Left renal pelvis (tissue), 4 donors: ENCODE measurements at places on chromosomes 13 and 19.

DNA sequence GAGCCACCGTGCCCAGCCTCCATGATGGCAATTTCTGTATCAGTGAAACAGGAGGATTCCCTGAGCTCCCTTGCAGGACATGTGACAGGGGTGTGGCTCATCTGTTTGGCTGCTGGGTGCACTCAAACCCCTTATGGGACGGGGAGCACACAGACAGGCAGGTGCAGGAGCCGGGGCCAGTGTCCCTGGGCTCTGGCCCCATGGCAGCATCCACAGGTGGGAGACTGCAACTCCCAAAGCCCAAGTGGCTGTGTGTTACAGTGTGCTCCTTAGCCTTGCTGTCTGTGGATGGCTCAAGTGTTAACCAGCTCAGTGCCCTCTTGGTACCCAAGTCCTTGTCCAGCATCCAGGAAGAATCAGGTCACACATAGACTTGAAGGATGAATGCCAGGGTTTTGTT is 14.6 kb downstream of the MBD3L1 start:
- DNase-seq: no peak

DNA sequence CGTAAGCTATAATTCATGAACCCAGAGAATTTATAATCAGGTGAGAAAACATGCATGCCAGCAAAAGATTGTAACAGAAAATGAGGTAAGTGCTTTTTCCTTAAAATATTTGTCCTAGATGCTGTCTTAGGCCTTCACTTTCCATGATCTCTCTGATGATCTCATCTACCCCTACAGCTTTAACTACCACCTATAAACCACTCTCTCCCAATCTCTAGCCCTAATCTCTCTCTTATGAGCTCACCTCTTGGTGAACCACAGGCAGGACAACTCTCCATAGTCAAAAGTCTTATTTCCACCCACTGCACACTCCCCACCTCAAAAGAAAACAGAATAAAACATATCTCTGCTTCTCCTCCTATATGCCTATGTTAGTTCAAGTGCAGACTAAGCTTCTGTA is 137.1 kb downstream of the SLC7A1 start:
- no peak for DNase-seq

GRCh38 chr13:44618326-44618725 is 42.2 kb upstream of the TSC22D1 start:
- no peak for DNase-seq

DNA sequence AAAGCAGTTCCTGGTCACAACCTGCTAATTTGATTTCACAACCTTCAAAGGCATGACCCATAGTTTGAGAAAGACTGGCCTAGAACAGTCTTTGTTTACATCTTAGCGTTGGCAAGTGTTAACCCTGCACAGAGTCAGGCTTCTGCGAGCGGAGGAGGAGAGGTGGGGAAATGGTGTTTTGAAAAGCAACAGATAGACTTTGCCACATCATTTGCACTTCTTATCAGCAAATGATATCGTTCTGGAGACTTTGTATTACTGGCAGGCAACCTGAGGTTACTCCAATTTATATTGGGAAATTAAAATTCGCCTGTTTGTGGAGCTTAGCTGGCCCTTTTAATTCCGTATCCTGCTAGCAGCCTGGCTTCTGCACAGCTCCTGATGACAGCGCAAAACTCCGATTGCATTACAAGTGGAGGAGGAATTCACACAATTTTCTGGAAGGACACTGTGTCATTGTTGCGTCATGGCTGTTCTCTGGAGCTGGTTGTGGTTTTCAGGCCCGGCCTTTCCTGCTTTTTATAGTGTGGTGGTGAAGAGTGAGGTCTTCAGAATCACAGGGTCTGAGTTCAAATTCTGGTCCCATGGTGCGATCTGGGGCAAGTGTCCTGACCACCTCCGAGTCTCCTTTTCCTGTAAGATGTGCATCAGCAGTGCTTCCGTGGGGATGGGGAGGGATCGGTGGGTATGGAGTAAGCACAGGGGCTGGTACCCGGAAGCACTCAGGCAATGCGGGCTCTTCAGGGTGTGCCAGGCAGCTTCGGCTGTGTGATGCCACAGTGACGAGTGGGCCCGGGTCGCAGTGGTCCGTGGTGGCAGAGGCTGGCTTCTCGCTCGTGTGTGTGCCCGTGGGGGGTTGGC is 49.1 kb upstream of the EHD2 start:
- DNase-seq: no peak

GRCh38 chr13:81874253-81874652 is 1533.3 kb upstream of the SPRY2 start:
- DNase-seq: no peak

DNA sequence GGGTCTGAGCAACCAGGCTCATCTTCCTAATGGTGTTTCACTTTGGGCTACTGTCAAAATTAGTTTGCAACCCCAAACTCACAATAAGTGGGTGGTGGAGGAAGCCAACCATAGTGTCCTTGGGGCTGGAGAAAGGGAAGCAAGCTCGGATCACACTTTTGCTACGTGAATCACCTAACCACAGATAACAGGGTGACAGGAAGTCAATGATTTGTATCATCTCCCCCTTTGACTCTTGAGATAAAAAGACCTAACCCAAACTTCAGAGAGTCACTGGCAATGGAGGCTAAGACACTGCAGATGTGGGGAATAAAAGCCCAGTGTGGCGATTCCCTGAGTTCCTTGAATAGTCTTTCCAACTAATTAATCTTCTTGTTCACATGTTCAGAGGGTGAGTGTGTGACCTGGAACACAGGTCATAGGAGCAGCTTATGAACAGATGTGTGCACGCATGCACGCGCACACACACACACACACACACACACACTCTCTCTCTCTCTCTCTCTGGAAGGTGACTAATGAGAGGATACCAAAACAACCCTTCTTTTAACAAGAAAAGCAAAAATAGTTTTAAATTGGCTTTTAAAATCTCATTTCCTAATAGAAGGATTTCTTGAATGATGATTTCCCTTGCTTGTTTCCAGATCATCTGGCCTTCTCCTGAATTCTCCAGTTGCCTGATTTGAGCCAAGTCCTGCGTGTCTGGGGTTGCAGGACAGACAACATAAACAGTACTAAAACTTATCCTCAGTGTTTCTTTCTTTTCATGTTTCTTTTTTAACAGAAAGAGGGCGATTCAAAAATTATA is 21.2 kb upstream of the DOCK9 start:
- DNase-seq: no peak

DNA sequence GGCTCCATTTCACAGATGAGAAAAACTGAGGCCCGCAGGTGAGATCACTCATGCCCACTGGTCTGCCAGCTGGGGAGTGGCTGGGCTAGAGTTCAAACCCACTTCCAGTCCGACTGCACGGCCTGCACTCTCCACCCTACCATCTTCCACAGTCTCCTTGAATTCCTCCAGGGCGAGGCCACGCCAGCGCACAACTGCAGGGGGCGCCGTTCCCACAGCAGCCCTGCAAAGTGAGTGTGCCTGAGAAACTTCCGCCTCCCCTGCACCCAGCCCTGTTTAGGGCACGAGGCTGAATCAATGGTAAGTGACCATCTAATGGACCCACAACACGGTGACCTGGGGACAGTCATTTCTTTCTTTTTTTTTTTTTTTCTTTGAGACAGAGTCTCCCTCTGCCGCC is 829 bp upstream of the ATCAY start:
- DNase-seq: no peak

GRCh38 chr13:110509971-110510786 is 51.3 kb downstream of the RAB20 start:
- no peak for DNase-seq

DNA sequence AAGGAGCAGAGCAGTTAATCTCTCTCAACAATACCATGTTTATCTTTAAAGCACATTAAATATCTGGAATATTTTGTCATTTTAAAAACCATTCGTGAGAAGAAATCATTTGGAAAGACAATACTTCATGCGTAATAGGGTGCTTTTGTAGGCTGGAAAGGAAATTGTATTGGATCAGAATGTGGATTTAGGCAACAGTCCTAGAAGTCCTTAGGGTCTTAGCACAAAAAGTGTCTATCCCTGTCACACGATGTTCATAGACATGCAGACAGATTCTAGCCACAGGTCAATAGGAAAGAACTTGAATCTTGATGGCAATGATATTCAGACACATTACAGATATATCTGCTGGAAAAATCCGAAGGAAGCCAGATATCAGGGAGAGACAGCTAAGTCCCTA is 156.0 kb downstream of the KCTD12 start:
- no peak for DNase-seq

- no peak for DNase-seq
Observed at GRCh38 chr19:6088602-6089049, 21.7 kb downstream of the RFX2 start.

GRCh38 chr19:33691030-33691427 is 69.3 kb downstream of the CHST8 start:
- DNase-seq: no peak

- DNase-seq: no peak
Observed at GRCh38 chr13:26956522-26957142, 196.0 kb upstream of the GPR12 start.

DNA sequence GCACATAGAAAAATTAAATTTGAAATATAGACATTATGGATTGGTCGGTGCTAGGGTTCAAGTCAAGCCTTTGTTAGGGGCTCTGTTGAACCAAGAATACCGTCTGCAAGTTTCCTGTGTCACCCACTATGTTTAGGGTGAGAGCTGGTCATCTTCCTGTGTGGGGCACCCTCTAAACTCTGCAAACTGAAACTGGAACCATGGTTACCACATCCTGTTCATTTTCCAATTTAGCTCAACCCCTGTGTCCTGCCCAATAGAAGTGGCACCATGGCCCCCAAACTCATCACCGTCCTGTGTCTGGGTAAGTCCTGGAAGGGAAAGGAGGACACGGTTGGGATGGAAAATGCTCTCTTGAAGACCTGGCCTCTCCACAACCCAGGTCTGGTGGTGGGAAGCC is 29.9 kb downstream of the LAIR2 start:
- DNase-seq: no peak

DNA sequence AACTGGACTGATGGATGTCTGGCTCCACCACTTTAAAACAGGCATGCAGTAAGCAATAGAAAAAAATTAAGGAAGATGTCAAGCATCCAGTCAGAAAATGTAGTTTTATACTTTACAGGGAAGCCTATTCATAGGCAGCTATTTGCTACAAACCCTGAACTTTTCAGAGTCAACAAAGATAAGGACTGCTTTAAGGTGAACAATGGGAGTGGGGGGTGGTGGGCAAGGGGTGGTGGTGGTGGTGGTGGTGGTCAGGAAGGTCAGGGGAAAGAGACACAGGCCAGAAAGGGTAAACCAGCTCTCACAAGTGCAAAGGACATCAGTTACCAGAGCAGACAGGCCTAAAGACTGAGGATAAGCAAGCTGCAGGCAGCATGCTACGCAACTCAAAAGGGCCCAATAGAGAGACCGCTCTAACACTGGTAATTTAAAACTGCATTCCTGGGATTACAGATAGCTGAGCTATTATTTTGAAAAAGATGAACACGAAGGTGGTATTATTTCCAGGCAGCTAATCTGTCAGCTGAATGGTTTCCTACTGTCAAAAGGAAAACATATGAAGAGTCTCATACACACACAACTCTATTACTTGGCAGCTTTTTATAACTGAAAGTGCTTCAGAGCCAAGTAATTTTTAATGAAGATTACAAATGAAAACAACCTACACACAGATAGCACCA is 14.8 kb downstream of the BRD4 start:
- DNase-seq: no peak

- DNase-seq: no peak
Observed at GRCh38 chr13:70424428-70424827, 316.2 kb upstream of the KLHL1 start.

- no peak for DNase-seq
Observed at GRCh38 chr19:55487924-55488687, at the start of gene SSC5D. Gene SSC5D (plus strand): TSS chr19:55488436. CDS start chr19:55488590, 154 bp downstream.

- DNase-seq: no peak
Observed at GRCh38 chr13:78326633-78327032, 276.7 kb downstream of the POU4F1 start.

DNA sequence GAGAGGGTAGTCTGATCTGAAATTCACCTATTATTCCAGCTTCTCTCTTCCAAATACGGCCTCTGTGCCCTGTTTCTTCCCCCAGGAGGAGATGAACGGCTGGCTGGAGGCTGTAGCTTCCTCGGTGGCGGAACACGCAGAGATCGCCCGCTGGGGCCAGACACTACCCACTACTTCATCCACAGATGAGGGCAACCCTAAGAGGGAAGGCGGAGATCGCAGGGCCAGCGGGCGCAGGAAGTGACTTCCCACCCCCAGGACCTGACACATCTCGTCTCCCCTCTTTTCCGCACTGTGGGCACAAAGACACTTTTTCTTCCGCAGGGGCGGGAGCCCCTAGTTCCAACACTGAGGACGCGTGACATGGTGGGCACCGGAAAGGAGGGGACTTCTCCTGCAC is 1.3 kb upstream of the SHKBP1 start:
- no peak for DNase-seq

DNA sequence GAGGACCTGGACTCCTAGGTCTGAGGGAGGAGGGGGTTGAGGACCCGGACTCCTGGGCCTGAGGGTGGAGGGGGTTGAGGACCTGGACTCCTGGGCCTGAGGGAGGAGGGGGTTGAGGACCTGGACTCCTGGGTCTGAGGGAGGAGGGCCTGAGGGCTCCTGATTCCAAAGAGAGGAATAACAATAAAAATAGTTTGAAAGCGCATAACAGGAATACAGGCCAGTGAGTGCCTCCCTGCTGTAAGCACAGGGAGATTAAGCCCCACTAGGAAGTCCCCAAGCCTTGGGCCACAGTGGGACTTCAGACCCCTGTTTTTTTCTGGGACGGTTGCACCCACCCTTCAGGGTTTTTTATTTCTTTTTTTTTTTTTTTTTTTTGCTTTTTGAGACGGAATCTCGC is 1.2 kb upstream of the SBK2 start:
- no peak for DNase-seq

- DNase-seq: no peak
Observed at GRCh38 chr19:3359015-3359918, 7.1 kb upstream of the NFIC start.

DNA sequence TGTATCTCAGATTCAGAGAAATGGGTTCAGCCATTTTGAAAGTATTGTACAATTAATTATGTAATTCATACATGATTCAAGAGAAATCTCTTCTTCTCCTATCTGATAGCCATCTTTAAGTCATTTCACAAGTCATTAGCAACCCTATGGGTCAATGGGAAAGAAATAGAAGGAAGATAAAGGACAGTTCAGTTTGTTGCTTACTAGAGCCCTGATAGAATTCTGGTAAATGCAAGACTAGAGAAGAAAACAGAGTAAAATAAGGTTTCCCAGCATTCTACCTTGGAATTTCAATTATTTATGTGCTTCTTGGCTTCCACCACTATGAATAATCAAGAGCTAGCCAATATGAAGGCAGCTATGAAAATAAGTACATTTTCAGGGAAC is 117.7 kb downstream of the LHFPL6 start:
- DNase-seq: no peak

GRCh38 chr19:47446534-47447469 is 24.9 kb downstream of the SLC8A2 start:
- DNase-seq: no peak

DNA sequence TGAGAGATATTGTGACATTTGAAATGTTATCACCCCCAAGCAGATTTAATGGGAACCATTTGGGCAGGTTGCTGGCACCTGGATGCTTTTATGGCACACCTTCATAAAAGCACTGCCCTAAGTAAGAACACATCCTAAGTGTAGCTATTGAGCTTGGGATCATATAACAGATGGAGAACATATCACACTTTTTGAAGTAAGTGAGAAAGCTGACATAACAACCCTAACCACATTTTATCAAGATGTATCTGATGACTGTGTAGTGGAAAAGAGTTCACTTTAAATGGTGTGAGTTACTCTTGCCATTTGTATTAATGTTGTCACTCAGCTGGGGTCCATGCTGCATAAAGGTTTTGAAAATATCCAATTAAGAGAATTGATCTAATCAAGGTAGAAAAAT is 287.9 kb downstream of the DCLK1 start:
- no peak for DNase-seq
